NCI-H2107 (cell line): ENCODE measurements at places on chromosomes 2 and 18.
A peak's percentile ranks its signal among the peaks of the same experiment; 100 is the strongest.

DNA sequence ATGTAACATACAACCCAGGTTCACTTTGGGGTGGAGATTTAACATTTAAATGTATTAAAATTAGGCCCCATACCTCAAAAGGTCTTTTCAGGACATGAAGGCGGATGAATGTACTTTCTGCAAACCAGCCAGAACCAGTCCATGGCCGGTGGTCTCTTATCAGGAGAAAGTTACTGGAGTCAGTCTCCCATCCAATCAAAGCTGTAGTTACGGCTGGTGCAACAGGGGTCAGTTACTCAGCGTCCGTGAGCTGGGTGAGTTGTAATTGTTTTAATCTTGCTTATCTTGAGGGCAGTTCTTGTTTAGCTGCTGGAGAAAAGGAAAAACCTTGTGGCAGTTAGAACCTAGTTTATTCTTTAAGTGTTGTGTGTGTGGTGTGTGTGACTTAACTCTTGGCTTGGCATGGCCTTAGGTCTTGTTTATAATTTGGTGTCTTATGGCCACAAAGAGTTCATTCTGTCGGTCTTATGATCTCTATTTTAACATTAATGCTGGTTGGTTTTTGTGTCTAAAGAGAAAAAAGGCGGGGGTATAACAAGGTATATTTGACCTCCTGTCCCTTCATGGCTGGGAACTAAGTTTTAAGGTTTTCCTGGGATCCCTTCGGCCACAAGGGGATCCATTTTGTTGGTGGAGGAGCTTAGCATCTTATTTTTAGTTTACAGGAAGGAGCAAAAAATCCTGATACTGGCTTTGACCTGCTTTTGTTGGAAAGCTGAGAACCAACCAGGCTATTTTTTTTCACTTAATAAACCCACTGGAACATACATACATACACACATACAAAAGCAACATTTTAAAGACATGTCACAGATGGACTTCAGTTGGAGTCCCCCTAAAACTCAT is 143.5 kb upstream of the NCK2 start:
- no peak for DNase-seq

GRCh38 chr2:170530284-170530745 is 184.8 kb upstream of the SP5 start:
- DNase-seq, result peak; percentile 86

- DNase-seq, result no peak
Measured at GRCh38 chr2:237966250-237966564, 607 bp upstream of the UBE2F start.

DNA sequence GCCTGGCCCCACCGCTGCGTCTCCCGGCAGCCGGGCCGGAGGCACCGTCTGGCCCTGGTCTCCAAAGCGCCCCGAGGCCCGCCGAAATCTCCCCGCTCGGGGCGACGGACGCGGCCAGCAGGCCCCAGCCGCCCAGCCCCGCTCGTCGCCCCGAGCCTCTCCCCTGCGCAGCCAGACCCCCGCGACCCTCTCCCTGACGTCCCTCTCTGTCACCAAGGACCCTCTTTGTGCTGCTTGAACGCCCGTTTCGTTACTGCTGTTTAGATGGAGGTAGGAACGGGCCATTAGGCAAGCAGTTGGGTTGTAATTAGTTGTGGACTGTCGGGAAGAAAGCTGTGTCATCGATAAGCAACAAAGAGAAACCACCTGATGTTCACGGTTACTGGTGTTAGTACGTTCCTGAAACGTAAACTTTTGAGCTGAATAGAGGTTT is 686 bp downstream of the UBXN4 start:
- no peak for DNase-seq

DNA sequence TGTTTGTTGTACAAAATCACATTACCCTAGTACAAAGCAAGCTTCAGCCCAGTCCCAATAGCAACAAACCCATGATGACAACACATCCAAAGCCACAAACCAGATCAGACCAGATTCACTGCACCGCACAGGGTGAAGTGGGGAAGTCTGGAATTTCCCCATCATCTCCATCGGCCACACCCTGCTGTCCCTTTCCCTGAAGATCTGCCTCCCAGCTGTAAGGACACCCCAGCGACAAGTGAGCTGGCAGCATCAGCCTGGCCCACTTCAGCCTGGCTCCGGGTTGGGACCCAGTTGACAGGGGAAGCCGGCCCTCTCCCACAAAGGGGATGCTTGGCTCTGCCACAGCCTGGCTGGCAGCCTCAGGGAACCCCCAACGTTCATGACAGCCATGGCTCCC is 207.6 kb downstream of the MGAT5 start:
- no peak for DNase-seq

DNA sequence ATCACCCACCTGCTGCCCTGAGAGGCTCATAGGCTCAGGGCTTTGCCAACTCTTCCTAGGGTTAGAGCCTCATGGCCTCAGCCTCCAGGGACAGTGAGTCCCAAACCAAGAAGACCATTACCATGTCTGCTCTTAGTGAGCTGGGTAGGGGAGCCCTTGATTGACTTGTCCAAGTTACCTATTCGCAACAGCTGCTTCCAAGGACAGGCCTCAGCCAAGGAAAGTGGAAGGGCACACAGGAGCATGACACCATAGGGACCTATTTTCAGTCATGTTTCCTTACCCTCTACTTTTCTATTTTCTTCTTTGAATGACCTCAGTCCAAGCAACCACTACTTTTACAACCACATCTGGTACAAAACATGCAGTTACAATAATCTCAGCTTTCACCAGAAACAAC is 81.6 kb downstream of the LBH start:
- no peak for DNase-seq

DNA sequence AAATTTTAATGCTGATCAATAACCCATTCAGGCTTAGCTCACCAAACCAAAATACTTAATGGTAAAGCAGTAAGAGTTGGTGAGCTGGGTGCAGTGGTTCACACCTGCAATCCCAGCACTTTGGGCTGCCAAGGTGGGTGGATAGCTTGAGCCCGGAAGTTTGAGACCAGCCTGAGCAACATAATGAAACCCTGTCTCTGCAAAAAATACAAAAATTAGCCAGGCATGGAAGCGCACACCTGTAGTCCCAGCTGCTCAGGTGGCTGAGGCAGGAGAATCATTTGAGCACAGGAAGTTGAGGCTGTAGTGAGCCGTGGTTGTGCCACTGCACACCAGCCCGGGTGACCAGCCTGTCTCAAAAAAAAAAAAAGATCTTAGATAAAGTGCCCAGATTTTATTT is 35.7 kb upstream of the MPP4 start:
- DNase-seq, result no peak

GRCh38 chr2:233280114-233280693 is 27.4 kb upstream of the SAG start:
- DNase-seq, result no peak

GRCh38 chr18:74796841-74797576 is 199.3 kb downstream of the ZNF407 start:
- DNase-seq, result no peak

DNA sequence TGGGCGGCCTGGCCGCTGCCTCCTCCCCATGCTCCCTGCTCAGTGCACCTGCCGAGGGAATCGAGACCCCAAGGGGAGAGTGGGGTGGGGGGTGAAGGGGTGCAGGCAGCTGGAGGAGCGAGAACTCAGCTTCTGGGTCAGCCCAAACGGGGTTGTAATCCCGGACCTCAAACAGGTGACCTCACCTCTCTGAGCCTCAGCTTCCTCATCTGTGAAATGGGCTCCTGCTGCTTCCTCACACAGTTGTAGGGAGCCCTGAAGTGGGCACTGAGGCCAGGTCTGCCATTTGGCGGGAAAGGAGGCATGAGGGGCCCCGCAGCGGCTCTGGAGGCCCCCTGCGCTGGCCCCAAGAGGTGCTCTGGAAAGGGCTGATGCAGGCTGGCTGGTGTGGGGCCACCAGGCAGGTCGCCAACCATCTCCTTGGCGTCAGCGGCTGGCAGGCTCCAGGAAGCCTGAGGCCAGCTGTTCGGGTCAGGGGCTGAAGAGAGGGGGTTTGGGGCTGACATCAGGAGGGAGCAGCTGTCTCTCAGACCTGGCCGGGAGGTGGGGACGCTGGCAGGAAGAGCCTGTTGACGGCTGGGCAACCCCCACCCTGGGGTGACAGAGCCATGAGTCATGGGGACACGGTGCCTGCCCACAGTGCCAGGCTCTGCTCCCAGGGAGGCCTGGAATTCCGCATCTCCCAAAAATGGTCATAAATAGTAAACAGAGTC is 4.9 kb downstream of the KLHL30 start:
- DNase-seq, result no peak

GRCh38 chr2:150144546-150145298 is 342.7 kb downstream of the RND3 start:
- DNase-seq, result no peak

- no peak for DNase-seq
Measured at GRCh38 chr2:127087791-127088495, 19.0 kb downstream of the BIN1 start.

- no peak for DNase-seq
Measured at GRCh38 chr2:26035090-26035743, 1.3 kb downstream of the RAB10 start.

GRCh38 chr18:58416014-58416703 is 212.7 kb downstream of the ALPK2 start:
- no peak for DNase-seq

DNA sequence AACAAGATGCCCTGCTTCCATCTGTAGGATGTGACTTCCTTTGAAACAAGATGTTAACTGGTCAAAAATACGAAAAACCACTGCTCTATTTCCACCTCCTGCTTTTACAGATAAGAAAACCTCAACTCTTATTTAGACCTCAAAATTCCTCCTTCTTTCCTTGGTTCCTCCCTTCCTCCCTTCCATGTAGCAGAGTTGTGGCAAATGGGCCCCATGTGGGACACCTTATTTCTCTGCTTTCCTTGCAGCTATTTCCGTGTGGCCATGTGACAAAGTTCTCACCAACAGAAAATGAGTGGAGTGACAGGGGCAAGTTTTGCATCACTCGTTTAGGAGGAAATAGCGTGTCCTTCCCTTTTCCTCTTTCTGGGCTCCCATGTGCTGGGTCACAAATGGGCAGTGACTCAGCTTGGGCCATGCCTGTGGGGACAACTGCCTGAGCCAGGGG is 69.4 kb upstream of the SMAD2 start:
- DNase-seq, result no peak

DNA sequence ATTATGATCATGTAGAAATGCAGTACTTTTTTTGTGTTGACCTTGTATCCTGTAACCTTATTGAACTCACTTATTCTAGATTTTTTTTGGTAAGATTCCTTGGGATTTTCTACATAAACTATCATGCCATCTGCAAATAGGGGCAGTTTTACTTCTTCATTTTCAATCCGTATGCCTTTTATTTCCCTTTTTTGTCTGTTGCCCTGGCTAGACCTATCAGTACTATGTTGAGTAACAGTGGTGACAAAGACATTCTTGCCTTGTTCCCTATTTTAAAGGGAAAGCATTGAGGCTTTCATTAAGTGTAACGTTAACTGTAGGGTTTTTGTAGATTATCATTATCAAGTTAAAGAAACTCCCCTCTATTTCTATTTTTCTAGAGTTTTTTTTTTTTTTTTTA is 92.3 kb downstream of the LYPD1 start:
- no peak for DNase-seq

DNA sequence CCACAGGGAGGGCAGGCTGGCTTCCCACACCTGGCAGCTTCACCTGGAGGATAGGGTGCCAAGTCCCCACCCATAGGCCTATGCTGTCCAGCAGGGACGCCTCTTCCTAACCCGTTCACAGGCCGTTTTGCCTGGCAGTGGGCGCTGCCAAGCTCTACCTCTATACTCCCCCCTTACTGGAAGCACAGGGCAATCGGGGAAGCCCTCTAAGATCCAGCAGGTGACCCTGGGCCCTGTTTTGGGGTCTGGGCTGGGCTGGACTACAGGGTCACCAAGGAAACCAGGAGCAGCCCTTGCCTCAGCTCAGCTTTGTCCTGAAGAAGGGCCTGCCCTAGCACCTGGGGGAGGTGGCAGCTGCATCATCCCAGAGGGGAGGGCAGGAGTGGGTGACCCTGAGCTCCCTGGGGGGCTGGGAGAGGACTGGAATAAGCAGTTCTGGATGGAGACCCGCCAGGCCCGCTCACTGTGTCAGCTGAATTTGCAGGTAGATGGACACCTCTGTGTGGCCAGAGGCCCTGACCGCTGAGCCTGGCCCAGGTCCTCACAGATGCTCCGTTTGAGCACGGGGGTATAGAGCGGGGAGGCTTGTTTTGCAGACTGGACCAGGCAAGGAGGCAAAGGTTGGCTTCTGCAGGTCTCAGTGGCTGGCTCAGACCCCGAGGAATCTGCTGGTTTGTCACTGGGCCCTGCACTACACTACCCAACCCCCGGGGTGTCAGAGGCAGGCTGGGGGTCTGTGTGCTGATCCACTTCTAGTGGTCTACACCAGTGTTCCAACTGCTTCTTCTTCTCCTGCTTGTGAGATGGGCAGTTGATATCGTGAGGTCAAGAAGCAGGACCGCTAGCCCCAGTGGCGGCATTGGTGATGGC is 163.1 kb downstream of the ASB1 start:
- no peak for DNase-seq

DNA sequence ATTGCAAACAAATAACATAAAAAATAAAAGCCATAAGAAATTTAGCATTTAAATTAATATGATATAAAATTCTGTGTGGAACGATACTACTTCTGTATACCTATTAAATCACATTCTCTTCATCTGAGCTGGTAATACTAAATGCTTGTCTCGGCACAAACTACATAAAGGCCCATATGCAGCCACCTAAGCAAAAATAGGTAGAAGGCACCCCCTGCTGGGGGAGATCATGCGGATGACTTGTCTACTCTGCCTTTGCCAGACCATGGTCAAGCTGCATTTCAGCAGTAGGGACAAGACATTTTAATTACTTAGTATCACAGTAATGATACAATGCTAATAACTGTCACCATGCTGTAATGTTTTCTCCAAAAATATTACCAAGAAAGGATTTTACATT is 108.0 kb downstream of the CDH19 start:
- DNase-seq, result no peak

- no peak for DNase-seq
Measured at GRCh38 chr2:180776921-180777320, 203.5 kb upstream of the UBE2E3 start.

GRCh38 chr2:37171624-37171950 is 14.8 kb upstream of the EIF2AK2 start:
- DNase-seq, result no peak

DNA sequence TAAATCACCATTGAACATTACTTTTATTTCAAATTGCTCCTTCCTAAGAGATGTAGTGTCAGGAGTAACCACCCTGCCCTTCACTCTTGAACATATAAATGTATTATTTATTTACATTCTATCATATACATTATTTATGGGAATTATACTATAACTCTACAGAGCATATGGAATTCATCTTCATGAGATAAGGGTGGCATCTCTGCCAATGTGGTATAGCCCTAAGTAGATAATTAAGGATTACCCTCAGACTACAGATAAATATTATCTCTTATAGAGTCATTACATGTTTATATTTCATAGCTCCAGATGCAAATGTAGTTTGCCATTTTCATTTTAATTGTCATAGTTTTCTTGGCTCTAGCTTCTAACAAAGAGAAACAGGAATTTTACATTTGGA is 17.3 kb downstream of the MEIS1 start:
- DNase-seq, result no peak
